Stimulated activated CD8-positive, alpha-beta memory T cell treated with anti-CD3 and anti-CD28 coated beads, Interleukin-15, amount 100 ng/mL, for 48 hours (primary cell): ENCODE measurements at places on chromosomes 1 and 21.

- DNase-seq: peak; percentile 19
These were observed 106.9 kb upstream of the TMEM51 start for GRCh38 chr1:15046487-15047165.

GRCh38 chr1:89556726-89557444 lies 32.3 kb downstream of the LRRC8B start:
- no peak for DNase-seq

DNA sequence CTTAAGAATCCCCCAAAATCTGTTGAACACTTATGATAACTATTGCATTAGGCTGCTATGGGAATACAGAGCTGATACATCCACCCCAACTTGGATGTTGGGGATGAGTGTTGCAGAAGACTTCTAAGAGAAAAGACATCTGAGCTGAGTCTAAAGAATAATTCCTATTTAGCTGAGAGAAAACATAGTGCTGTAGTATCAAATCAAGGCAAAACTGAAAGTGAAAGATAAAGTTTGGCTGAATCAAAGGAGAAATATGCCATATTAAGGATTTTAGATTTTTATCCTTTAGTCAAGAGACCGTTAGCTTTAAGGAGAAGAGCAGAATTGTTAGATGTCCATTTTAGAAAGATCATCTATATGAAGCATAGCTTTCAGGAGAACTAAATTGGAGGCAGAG lies 726.9 kb upstream of the PTBP2 start:
- DNase-seq: no peak

- no peak for DNase-seq
These were observed 13.0 kb upstream of the PPP1R15B start for GRCh38 chr1:204424621-204425020.

GRCh38 chr1:159598196-159598595 lies 10.6 kb downstream of the APCS start:
- no peak for DNase-seq

DNA sequence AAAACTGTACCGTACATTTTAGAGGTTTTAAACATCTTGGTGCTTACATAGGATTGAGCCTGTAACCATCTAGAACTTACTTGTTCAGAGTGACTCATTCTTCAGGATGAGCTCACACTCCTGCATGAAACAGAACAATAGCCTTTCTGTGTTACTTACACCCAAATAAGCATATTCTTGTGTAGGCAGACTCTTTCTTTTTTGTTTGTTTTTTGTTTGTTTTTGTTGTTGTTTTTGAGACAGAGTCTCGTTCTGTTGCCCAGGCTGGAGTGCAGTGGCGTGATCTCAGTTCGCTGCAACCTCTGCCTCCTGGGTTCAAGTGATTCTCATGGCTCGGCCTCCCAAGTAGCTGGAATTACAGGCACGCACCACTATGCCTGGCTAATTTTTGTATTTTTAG lies 3.8 kb upstream of the CA6 start:
- no peak for DNase-seq

GRCh38 chr1:215669806-215670491 lies 102.8 kb downstream of the KCTD3 start:
- no peak for DNase-seq

- no peak for DNase-seq
These were observed 58.9 kb downstream of the BACE2 start for GRCh38 chr21:41226853-41227252.

- no peak for DNase-seq
These were observed 16.9 kb downstream of the CAPZB start for GRCh38 chr1:19468397-19468956.

DNA sequence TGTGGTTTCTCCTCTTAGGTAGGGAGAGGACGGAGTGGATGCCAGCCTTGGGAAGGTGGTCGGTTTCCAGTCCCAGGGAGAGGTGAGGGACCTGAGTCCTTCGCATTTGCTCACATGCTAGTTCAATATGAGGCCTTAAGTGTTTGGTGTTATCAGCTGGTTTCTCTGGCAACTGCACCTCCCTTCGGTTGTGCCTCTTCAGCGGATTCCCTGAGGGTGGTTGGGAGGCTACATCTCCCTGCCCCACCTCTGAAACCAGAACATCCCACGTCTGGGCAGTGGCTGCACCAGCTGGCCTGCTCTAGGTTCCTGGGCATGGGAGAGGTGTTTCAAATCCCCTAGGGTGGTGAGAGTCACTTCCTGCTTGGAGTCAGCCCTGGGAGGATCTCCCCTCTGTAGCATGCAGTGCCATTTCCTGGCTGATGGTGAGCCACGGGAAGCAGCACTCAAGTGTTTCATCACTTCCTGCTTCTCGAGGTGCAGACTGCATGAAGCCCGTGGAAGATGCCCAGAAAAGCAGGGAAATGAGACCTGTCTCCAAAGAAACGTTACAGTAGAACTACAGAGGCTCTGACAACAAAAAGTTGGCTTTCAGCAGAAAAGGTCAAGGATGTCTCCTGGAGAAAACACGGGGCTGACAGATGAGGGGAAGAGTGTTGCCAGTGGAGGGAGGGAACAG lies 4.5 kb downstream of the TMEM125 start:
- DNase-seq: peak; percentile 9

DNA sequence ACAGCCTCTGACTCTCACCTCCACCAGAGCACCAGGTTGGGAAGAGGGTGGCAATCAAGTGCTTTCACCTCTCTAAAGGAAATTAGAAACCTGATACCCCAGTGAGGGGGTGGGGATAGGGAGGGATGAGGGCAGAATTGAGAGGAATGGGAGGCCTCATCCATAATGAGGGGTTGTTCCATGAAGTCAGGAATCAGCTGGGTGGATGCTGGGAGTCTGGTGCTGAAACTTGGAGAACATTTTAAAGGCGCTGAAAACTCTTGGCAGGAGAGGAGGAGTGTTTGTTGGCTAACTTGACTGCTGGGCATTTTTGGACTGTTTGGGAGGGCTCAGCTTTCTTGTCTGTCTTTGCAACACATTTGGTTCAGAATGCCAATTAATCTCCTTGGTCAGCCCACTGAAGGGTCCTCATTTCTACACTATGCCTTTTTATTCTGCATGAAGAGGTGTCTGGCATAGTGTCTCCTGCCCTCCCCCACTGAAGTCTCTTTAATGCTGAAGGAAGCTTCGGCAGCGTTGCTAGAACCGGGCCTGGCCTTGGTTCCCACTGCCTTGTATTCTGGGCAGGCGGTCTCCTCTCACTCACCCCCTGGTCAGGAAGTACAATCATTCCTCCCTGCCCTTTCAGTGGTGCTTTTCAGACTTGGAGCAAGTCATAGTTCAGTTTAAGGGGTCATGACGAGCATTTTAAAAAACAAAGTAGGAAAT lies 2.2 kb downstream of the PHGDH start:
- DNase-seq: no peak

GRCh38 chr1:225941187-225941941 lies at the start of gene LEFTY2:
LEFTY2 (minus strand) TSS chr1:225941220; CDS start chr1:225941140, 80 bp downstream.
- no peak for DNase-seq

- DNase-seq: no peak
These were observed 14.6 kb upstream of the C1orf105 start for GRCh38 chr1:172405912-172406311.

DNA sequence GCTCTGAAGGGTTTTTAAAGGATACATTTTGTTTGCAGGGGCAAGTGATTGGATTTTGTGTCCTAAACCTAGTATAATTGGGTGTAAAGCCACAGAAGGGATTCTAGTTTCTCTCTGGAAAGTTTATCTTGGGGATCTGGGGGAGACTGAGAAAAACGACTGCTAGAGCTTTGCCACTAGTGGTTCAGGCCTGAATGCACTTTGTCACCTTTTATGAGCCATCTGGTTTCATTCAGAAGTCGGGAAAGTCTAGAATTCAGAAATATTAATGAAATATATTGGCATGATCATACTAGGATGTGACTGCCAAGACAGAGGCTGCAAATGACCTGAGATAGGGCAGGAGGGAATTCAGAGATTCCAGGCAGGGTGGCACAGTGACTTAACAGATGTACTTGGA lies 111.5 kb upstream of the KCNK2 start:
- no peak for DNase-seq

DNA sequence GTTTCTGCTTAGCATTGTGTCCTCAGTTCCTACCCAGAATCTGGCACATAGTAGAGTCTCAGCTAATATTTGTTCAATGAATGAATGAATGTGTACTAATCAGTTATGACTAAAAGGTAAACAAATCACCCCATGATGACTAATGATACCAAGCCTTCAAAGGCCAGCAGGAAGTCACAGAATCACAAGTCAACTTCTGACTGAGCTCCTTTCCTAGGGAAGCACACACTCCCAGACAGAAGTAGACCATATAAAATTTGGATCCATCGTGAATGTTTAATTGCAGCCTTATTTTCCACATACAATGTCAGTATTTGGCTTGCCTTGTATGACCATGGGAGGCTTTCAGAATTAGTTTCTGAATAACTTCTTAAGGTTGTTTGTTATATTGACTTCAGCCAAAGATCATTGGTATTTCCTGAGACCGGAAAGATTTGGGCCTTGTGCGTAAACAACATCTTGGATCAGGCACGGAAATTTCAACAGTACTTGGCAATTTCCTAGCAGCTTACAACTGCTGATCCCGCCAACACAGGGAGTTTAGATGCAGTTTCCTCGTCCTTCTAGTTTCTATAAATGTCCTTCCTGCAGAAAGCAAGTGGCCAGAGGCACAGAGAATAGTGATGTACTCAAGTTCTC lies 185.9 kb upstream of the ATP1B1 start:
- DNase-seq: no peak

GRCh38 chr1:181326348-181326747 lies 157.0 kb upstream of the CACNA1E start:
- no peak for DNase-seq

DNA sequence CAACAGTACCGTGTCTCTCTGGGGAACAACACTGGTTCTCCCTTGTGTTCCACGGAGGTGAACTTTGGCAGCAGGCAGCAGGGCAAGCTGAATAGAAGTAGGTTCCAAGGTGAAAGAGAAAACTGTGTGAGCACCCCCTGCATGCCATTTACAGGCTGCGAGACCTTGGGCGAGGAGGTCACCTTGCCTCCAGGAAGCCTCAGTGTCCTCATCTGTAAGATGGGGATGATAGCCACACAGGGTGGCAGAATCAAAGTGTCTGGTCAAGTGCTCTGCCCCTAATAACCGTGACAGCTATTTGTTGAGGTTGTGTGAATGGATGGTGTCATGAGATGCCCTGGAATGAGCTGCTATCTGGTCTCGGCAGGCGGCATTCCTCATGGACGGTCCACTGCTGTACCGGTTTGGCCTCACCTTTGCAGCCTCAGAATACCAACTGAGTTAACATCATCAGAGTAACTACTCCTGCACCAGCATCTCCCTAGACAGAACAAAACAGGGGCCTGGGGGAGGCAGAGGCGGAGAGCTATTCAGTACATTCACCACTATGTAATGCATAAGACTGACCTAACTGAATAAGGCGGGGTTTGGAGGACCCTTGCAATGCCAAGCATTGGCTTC lies 7.4 kb upstream of the KLHDC7A start:
- no peak for DNase-seq

GRCh38 chr1:41648844-41649243 lies 164.4 kb upstream of the EDN2 start:
- no peak for DNase-seq
